ENCODE measurements at places on chromosomes 2 and 18.

DNA sequence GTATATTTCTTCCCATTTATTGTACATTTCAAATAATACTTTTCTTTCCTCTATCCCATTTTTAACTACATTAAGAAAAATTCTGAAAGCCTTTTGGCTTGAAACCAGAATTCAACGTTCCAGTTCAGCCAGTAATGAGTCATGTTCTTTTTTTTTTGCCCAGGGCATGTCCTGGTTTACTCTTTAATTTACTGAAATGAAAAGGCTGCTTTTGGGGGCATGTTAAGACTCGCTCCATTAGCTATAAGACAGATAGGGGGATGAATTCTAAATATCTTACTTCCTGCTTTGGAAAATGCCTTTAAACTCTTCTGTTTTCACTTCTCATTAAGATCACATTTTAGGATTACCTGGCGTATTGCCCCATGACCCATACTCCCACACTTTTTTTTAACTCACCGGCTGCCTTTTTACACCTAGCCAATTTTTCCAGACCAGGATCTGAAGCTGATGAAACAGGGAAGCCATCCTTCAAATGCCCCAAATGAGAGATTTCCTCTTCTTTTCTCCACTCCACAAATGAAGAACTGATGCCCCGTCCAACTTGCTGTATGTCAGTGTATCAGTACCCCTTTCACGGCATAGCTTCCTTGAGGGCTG is 585 bp downstream of the ABCA12 start:
- DNase-seq: no peak

GRCh38 chr2:146776596-146776995 is 1068.2 kb upstream of the ACVR2A start:
- no peak for DNase-seq

GRCh38 chr2:102366406-102367112 is 11.0 kb downstream of the IL18R1 start:
- no peak for DNase-seq

DNA sequence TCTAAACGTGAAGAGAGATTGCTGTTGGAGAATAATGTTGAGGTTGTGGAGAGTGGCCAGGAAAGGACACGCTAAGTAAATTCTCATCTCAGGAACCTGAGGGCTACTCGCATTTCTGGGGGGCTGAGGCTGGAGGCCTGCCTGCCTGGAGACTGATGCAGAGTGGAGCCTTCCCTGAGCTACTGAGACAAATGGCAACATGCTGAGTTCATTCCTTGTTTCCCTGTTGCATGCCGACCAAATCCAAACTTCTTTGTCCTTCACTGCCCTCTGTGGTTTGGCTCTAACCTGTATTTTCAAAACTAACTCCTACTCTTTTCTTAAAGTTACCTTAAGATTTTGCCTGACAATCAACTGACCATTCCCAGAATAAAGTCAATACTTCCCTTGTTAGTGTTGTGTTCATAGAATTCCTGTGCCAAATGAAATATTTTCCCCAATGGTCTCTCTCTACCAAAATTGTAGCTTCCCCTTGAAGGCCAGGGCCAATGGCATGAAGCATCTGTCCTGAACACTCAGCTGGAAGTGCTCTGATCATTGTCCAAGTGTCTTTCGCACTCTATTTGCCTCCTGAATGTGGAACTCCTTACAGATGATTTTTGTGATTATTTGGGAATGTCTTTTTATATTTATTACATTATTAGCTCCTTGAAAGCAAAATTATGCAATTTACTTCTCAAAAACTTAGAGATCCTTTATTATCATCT is 1085.6 kb downstream of the SOCS6 start:
- no peak for DNase-seq

DNA sequence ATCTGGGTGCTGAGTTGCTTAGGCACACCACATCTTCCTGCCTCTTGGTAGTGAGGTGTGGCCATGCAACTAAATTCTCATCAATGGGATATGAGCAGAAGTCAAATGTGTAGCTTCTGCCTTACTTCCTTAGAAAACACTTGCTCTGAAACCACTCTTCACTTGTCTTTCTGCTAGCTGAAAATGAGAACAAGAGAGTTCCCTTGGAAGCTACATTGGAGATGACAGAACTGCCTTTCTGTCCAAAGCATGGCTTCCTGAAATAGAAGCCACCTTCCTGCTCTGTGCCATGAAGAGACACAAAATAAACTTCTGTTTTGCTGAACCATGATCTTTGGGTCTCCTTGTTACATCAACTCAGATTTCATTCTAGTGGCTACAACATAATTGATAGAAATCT is 659.9 kb downstream of the IRS1 start:
- DNase-seq: no peak

DNA sequence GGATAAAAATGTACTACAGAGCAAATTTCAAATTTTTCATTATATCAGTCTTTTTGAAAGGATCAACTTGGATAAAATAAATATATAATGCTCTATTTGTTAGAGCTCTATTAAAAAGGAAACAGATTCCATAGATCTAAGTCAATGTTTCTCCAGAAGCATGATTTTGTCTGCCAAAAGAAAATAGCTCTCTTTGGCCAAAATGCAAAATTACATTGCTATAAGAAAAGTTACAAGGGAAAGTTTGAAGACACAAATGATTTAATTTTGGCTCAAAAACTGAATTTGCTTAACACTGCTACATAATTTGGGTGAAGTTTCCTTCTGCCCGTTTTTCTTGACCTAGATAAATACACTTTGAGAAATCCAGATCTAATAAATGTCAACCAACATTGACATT is 15.7 kb downstream of the C2orf69 start:
- no peak for DNase-seq

DNA sequence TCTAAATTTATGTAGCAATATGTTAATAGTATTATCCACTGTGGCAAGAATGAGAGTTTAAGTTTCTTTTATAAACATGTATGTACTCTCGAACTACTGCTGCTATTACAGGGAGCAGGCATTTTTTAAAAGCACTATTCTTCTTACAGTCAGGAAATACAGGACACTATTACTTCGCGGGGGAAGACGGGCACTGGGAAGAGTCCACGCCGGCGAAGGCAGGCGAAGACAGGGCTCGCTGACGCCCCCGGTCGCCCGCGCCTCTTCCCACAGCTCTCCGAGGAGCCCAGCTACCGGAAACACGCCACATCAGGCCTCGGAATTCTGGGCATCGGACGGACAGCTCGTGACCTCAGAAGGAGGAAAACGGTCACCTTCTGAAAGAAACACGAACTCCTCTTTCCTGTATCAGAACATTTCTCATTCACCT is 90.2 kb downstream of the FAM161A start:
- no peak for DNase-seq

DNA sequence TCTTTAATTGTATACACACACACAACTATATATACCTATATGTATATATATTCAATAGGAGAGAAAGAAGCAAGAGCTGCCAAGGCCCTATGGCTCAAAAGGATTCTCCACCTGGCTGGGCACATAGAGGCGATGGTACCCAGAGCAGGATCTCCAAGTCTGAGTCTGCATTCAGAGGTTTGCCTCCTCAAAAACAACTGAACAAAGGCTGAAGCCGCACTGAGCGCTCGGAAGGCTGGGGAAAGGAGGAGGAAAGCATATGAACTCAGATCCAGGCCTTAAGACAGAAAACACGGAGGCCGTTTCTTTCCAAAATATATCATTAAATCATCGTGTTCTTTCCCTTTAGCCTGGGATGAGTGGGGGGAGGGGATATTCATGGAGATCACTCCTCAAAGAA is 3.6 kb downstream of the HOXD12 start:
- DNase-seq: no peak

DNA sequence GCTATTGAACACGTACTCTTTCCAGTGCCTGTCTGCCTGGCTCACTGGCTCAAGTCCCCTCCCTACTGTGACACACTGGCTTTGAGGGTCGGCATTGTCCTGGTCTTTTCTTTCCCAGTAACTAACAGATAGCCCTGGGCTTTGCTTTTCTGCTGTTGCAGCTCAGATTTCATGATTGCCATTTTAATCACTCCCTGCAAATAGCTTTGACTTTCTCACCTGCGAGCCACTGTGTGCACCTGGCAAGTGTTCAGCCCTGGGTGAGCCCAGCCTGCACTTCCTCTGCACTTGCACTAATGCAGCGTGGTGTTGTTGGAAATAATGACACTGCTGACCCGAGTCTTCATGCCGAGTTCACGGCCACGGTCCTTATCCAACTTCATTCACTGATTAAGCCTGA is 52.9 kb downstream of the DCDC2C start:
- DNase-seq: no peak

GRCh38 chr2:10414591-10414990 is 33.5 kb downstream of the ODC1 start:
- DNase-seq: no peak

DNA sequence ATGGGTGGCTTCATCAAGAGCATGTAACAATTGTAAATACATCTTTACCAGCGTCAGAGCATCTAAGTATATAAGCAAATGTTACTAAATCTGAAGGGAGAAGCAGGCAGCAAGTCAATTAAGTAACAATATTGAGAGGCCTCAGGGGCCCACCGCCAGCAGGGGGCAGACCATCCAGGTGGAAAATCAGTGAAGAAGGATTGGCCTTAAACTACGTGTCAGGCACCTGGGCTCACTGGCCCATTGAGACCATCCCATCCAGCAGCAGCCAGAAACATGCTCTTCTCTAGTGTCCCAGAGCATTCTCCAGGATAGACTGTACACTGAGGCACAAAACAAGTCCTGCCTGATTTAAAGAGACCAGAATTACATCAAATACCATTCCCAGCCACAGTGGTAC is 96.2 kb upstream of the SNTG2 start:
- no peak for DNase-seq

All from MM.1S (cell line).